ENCODE measurements at places on chromosomes 4 and X.

DNA sequence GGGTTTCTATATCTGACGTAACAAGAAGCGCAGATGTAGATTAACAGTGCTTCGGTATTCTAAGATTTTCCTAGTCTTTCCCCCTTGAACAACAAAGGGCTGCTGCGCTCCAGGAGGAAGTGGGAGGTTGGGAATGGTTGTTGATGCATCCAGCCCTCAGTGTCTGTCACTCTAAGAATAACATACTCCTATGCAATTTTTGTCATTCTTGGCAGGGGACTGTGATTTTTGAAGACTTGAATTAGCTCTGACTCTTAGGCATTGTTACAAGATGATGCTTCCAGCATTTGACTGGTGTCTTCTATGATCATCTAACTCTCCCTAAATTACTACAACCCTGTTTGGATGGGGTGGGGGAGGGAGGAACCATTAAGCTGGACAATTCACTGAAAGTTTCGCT is 394.2 kb downstream of the ARHGAP24 start:
- no peak for DNase-seq

- no peak for DNase-seq
Observed at GRCh38 chr4:79862821-79863220, 210.2 kb downstream of the ANTXR2 start.

DNA sequence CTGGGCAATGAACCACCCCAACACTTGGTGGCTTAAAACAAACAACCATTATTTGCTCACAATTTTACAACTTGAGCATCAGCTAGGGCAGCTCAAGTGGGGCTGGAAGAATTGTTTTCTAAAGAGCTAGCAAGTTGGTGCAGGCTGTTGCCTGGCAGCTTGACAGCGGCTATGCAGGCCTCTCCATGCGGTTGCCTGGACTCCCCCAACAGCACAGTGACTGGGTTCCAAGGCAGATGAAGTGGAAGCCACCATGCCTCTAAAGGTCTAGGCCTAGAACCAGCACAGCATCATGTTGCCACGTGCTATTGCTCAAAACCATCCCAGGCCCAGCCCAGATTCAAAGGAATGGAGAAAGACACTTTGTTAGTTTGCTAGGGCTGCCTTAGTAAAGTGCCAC is 114.8 kb downstream of the BCOR start:
- DNase-seq, result no peak

DNA sequence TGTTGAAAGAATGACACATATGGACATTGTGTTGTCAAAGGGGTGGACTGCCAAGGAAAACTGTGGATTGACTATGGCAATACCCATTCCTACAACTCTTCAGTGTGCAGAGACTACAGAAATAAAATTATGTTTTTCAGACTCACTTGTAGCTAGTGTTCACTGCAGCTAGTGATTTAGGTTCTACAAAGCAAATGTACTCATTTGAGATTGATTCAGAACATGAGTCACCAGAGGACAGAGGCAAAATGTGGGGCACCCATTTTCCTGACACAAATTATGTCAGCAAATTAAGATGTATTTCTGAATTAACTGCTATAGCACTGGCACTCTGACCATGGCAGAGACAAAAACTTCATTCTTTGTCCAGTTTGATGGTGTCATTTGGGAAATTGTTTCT is 40.7 kb downstream of the SPCS3 start:
- no peak for DNase-seq

DNA sequence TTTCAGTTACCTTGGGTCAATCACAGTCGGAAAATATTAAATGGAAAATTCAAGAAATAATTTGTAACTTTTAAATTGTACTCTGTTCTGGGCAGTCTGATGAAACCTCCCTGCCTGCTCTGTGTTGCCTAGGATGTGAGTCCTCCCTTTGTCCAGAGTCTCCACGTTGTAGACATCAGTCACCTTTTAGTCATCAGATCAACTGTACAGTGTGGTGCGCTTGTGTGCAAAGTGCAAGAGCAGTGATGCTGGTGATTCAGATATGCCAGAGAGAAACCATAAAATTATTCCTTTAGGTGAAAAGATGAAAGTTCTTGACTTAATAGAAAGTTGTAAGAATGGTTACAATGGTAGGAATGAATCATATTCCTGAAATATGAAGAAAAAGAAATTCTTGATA is 1.4 kb downstream of the SPATA4 start:
- no peak for DNase-seq

GRCh38 chr4:88029556-88029955 is 22.1 kb downstream of the PKD2 start:
- no peak for DNase-seq

GRCh38 chr4:8817813-8818062 is 53.9 kb downstream of the HMX1 start:
- no peak for DNase-seq

DNA sequence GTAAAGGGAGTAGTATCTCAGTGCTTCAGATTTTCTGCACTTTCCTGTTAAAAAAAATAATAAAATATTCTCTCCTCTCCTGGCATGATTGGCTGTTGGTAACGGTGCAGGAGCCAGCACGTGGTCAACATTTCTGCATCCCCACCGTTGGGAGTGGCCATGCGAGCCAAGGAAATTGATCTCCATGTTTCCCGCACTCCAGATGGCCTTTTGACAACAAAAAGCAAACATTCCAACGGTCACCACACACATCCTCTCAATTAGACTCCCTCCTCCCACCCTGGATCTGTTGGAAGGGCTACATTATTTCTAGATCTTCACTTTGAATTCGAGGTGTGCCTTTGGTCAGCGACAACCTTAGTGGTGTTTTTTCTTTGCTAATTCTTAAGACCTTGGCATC is 45.0 kb downstream of the STK32B start:
- no peak for DNase-seq

DNA sequence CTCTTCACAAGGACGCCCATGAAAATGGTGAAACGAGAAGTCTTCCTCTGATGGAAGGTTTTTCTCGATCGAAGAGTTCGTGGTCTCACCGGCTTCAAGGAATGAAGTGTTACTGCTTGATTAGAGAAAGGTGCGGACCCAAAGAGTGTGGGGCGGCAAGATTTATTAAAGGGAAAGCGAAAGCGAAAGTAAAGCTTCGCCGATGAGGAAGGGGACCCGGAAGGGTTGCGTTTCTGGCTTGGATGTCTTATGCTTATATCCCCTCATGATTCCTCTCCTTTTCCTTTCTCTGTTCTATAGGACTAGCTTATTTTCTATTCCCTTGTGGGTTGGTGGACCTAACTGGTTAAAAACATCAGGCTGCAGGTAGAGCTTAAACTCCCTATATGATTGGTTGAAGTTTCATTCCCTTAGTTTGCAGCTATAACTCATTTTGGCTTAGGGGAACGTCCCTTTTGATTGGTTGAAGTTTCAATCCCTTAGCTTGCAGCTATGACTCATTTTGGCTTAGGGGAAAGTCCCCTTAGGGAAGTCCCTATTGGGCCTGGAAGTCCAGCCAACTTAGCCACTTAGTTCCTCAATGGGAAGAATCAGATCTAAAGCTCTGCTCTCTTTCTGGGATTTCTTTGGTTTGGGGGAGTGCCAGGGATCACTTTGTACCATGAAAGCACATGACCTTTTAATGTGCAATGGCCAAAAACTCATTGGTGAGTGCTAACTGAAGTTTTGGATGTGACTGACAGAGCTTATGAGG is 1025.0 kb upstream of the PCDH10 start:
- no peak for DNase-seq

- DNase-seq, result no peak
Observed at GRCh38 chr4:2914256-2915126, 48.7 kb downstream of the NOP14 start.

- DNase-seq, result no peak
Observed at GRCh38 chr4:174757736-174758135, 71.3 kb downstream of the GLRA3 start.

DNA sequence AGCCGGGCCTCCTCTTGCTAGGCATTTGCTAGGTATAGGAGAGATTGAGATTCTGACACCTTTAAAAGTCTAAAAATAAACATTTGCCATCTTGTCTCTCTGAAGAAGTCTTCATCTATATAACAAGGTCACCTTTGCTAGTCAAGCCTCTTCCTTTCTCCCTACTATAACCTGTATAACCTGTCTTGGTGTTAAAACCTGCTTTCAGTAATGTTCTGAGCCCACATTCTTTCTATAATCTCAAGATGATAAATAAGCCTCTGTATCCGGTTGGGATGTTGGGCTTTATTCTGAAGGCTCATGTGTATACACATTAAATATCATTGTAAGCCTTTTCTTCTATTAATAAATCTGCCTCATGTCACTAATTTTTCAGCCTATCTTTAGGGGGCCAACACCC is 10.2 kb downstream of the ASIC5 start:
- no peak for DNase-seq

All from AG09319 (cell line).